ENCODE measurements at places on chromosomes 5 and 9. TPM values are rescaled to one million over a fixed set of nuclear protein-coding genes. Genes with fewer than 3 reads are reported as not detected.
A peak's percentile ranks its signal among the peaks of the same experiment; 100 is the strongest.

PCSK1 gene
- total RNA-seq = 0.43 TPM

TMOD1 gene
- 0.58 TPM for total RNA-seq

GRCh38 chr5:140311011-140311467 lies 8.1 kb upstream of the PFDN1 start:
- DNase-seq = peak; percentile 95

- DNase-seq = peak; percentile 71
Observed at GRCh38 chr9:69569738-69570451, 102.3 kb downstream of the APBA1 start.

- DNase-seq = no peak
Observed at GRCh38 chr9:89470224-89470839, 27.6 kb downstream of the SEMA4D start.

GRCh38 chr5:116824751-116825438 lies 250.3 kb upstream of the SEMA6A start:
- no peak for DNase-seq

DNA sequence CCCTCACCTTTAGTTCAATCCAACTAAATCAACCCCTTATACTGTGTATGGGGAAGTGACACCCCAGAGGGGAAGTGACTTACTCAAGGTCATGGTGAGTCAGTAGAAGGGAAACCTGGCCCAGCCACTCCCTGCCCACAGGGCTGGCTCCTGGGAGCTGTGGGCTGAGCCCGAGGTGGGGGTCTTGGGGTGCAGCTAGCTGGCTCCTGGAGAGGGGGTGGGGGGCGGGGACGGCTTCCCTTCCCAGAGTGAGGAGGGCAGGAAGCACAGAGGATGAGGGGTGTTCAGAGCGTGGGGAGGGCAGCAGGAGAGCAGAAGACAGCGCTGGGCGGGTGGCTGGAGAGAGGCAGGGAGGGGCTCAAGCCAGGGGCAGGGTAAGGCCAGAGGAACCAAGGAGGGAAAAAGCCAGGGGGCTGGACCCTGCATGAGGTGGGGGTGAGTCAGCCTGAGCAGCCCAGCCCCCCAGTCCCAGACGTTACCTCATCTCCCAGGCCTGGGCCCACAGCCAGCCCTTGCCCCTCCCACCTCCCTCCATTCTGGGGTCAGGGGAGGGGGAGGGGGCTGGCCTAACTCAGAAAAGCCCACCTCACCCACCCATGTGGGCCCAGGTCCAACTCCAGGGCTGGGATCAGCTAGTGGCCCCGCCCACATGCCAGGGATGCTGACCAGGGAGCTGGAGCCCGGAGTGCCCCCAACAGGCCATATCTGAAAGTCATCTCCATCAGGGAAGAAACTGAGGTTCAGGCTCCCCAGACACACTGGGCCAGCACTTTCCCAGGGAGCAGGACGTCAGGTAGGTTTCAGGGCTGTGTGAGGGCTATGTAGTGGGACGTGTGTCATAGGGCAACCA lies 2.8 kb downstream of the PDLIM7 start:
- DNase-seq = peak; percentile 98

DNA sequence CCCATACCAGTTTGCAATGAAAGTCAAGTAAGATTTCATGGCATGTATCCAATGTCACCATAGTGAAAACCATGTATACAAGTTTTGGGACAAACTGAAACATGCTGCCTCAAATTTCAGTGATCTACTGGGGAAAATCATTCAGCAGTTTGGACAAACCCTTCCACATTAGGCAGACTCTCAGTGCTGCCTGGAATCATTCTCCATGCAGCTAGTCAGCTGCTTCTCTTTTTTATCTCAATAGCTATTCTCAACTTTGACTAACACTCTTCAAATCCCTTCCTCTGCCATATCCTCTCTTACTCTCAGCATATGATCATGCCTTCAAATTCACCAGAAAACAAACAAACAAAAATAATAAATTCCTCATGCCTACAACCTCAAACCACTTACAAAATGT lies 323.3 kb downstream of the MAN2A1 start:
- no peak for DNase-seq

DNA sequence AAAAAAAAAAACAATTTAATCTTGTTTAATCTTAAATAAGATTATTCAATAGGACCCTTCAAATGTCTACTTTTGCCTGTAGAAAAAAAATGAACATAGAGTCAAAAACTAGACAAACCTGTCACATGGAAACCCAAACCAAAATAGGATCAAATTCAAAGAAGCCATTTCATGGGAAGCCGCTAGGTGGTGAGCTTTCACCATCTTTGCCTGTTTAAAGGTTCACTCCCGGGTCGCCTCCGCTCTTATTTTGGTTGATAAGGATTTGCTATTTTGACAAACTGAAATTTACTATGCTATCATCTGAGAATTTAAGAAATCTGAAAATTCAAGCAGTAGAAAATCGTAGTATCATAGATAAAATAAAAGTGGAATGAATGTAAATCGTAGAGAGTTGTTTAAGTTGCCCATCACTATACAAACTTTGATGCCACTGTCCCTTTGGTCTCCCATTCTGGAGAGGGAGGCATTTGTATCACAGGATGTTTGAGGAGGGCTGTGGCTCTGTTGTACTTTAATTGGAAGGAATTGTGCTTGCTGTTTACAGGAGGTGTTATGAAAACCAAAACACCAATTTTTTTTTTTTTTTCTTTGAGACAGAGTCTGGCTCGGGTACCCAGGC lies 43.5 kb upstream of the DNAH5 start:
- peak; percentile 76 for DNase-seq

DNA sequence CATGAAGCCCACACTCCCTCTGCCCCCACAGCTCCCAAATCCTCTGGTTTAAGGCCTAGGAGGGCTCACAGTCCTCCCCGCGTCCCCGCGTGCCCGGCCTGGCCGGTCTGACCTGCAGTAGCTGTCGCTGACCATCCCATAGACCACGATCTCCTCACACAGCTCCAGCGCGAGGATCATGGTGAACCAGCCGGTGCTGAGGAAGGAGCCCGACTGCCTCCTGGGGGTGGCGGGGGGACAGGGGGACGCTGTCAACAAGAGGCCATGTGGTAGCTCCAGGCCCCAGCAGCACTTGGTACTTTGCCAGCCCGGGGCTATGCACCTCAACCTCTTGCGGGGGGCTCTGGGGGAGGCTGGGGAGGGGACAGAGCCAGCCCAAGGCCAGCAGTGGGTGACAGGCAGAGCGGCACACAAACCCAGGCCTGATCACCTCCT lies 7.0 kb downstream of the ST6GALNAC4 start:
- no peak for DNase-seq

DNA sequence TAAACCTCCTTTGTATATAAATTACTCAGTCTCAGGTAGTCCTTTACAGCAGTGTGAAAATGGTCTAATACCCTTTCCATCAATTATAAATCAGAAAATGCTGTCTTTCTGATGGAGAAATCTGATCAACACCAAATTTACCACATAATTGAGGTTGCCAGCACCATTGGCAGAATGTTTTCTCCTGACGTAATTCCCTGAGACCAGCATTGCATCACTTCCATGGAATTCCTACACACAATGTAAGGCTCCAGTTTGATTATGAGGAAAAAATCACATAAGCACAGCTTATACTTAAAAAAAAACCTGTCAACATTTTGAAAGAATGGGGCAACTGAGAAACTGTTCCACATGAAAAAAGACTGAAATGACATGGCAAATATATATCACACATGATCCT lies 618.7 kb upstream of the CDH6 start:
- DNase-seq = no peak

GRCh38 chr5:78653031-78653430 lies 4.5 kb upstream of the LHFPL2 start:
- no peak for DNase-seq

DNA sequence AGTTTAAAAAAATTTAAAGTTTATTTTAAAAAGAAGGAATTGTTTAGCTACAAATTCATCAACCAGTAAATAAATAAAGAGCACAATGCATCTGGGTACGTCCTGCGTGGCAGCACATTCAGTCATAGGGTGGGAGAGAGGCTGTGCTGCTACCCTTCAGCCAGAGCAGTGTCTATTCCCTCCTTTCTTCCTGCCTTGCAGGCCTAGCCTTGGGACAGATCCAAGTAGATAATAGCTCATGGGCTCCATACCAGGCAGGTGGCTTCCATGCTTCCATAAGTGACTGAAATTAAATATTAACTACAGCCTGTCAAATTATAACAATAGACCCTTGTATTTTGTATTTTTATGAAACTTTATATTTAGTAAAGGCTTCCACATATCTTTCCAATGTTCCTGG lies 408.3 kb upstream of the RGMB start:
- DNase-seq = no peak

DNA sequence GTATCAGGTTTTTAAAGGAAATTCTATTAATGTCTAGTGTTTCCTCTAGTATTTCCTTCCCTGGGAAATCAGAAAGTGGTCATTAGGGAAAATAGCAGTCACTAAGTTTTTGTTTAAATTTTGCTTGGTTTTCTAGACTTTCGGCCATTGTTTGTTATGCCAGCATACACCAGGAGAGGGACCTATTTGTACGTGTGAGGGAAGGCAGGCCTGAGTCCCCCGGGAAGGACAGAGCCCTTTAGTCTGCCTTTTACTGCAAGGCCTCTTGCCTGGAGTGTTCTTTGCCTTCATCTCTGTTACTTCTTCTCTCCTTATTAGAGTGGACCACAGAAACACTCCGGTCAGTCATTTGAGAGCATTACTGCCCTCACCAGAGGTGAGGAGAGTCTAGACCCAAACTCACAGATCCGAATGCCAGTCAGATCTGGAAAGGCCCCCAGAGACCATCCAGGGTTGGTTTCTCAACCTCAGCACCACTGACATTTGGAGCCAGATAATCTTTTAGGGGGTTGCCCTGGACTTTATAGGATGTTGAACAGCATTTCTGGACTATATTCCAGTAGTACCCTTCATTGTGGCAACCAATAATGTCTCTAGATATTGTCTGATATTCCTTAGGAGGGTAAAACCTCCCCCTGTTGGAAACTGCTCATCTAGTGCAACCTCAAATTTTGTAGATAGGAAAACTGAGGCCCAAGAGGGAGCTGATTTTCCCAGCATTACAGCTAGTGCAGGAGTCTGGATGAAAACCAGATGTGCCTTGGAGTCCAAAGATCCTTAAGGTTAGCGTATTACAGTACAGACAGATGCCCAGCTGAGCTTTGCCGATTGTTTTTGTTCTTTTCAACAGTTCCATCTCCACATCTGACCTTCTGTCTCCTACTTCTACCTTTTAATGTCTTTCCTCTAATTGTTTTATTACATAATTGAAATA lies 93.0 kb upstream of the NIPAL4 start:
- peak; percentile 52 for DNase-seq

GRCh38 chr9:127167560-127168326 lies 45.3 kb upstream of the ANGPTL2 start:
- DNase-seq = no peak

GRCh38 chr5:160133071-160133917 lies 14.0 kb upstream of the PWWP2A start:
- no peak for DNase-seq

DNA sequence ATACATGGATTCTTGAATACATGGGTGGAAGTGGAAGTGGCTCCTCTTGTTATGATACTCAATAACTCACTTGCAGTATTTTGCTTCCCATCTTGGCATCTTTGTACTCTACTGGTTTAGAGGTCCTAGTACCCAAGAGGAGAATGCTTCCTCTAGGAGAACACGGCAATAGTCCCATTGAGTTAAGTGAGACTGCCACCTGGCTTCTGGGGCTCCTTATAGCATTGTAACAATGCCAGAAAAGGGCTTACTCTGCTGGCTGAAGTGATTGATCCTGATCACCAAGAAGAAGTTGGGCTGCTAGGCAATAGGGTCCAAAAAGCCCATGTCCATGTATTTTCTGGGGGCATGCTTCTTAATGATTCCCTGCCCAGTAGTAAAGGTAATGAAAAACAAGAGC lies 627.6 kb upstream of the SGCD start:
- no peak for DNase-seq

- no peak for DNase-seq
Observed at GRCh38 chr9:88106492-88106891, 31.8 kb downstream of the SPATA31C2 start.

Measured in HT1080 (cell line).